GM23338 (cell line): ENCODE measurements at places on chromosomes 16 and 17. TPM values are rescaled to one million over a fixed set of nuclear protein-coding genes. Genes with fewer than 3 reads are reported as not detected.

Gene CBX8
- 1.1 and 1.3 TPM in 2 replicates for polyA plus RNA-seq

Gene HSDL1
- polyA plus RNA-seq: 15.2 and 16.6 TPM in 2 replicates

Gene RHBDL1
- polyA plus RNA-seq: 8.4 and 9.2 TPM in 2 replicates

Gene TERB1
- polyA plus RNA-seq: not detected in 2 replicates

Gene CIITA
- 0.57 and 1.2 TPM in 2 replicates for polyA plus RNA-seq

Gene TMEM132E
- 0.03 and 0.16 TPM in 2 replicates for polyA plus RNA-seq

Gene MAF
- 0.91 and 0.92 TPM in 2 replicates for polyA plus RNA-seq

Gene COTL1
- polyA plus RNA-seq: 165 and 166 TPM in 2 replicates
